ENCODE measurements at places on chromosomes 12 and 14. TPM values are rescaled to one million over a fixed set of nuclear protein-coding genes. Genes with fewer than 3 reads are reported as not detected.

The TOMM20L gene
- not detected for total RNA-seq

The MYH6 gene
- not detected for total RNA-seq

The PRICKLE1 gene
- 43.2 TPM for total RNA-seq

The PARP2 gene
- 5.8 TPM for total RNA-seq

The MYL6B gene
- total RNA-seq: 24.7 TPM

The LRIG3 gene
- 115 TPM for total RNA-seq

The BDKRB2 gene
- 11.7 TPM for total RNA-seq

The IKZF4 gene
- total RNA-seq: 3.8 TPM

The UNC79 gene
- total RNA-seq: 0.12 TPM

The SIX1 gene
- 1.3 TPM for total RNA-seq

The IL22 gene
- not detected for total RNA-seq

The DNAJC22 gene
- 0.17 TPM for total RNA-seq

The TAS2R8 gene
- not detected for total RNA-seq

The PTPRB gene
- 0.17 TPM for total RNA-seq

The GAS2L3 gene
- total RNA-seq: 17.7 TPM

The POTEM gene
- not detected for total RNA-seq

The ACRBP gene
- not detected for total RNA-seq

The DIO3 gene
- total RNA-seq: not detected

The MYF5 gene
- total RNA-seq: not detected

The SRSF5 gene
- 125 TPM for total RNA-seq

The HOXC10 gene
- 3.8 TPM for total RNA-seq

The ANG gene
- total RNA-seq: 2.5 TPM

The TMEM132C gene
- not detected for total RNA-seq

The GARIN6 gene
- total RNA-seq: not detected

The SERPINA1 gene
- total RNA-seq: 155 TPM

The DNAAF2 gene
- 10.5 TPM for total RNA-seq

The OVCH1 gene
- 0.43 TPM for total RNA-seq

The TAC3 gene
- not detected for total RNA-seq

The CCDC38 gene
- not detected for total RNA-seq

The GYS2 gene
- total RNA-seq: not detected

The HNF1A gene
- not detected for total RNA-seq

The AHNAK2 gene
- 110 TPM for total RNA-seq

The ZDHHC22 gene
- not detected for total RNA-seq

The IFNG-AS1 gene
- not detected for total RNA-seq

The ATF7IP gene
- 33.3 TPM for total RNA-seq

The DCN gene
- 3.2 TPM for total RNA-seq

The TMEM121 gene
- total RNA-seq: 2.2 TPM

The PPM1H gene
- 1.3 TPM for total RNA-seq

The CEBPE gene
- total RNA-seq: not detected

The KCNH3 gene
- total RNA-seq: 0.53 TPM

The HOXC13 gene
- total RNA-seq: 10.2 TPM

The KRT3 gene
- not detected for total RNA-seq

The PTGR2 gene
- 9.5 TPM for total RNA-seq

The PMEL gene
- total RNA-seq: 0.75 TPM

The PGF gene
- total RNA-seq: 16.5 TPM

The C12orf54 gene
- 2.8 TPM for total RNA-seq

The SLC2A13 gene
- total RNA-seq: 3.6 TPM
